ENCODE measurements at places on chromosomes 1 and 21.

- no peak for DNase-seq
These were observed 28.1 kb downstream of the RXRG start for GRCh38 chr1:165416876-165417275.

- no peak for DNase-seq
These were observed 34.9 kb downstream of the HMCN1 start for GRCh38 chr1:185769136-185769535.

DNA sequence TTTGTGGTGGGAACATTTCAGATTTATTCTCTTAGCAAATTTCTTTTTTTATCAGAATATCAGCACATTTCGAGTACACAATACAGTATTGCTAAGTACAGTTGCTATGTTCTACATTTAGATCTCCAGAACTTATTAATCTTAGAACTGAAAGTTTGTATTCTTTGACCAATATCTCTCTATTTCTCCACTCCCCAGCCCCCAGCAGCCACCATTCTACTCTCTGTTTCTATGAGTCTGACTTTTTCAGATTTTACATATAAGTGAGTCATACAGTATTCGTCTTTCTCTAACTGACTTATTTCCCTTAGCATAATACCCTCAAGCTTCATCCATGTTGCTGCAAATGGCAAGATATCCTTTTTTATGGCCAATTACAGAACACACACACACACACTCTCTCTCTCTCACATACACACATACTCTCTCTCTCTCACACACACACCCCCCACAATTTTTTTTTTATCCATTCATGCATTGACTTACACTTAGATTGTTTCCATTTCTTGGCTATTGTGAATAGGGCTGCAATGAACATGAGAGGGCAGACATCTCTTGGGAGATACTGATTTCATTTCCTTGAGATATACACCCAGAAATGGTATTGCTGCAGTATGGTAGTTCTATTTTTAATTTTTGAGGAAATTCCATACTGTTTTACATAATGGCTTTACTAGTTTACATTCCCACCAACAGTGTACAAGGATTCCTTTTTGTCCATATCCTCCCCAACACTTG, 15.7 kb downstream of the RPTN start:
- peak; percentile 43 for DNase-seq

DNA sequence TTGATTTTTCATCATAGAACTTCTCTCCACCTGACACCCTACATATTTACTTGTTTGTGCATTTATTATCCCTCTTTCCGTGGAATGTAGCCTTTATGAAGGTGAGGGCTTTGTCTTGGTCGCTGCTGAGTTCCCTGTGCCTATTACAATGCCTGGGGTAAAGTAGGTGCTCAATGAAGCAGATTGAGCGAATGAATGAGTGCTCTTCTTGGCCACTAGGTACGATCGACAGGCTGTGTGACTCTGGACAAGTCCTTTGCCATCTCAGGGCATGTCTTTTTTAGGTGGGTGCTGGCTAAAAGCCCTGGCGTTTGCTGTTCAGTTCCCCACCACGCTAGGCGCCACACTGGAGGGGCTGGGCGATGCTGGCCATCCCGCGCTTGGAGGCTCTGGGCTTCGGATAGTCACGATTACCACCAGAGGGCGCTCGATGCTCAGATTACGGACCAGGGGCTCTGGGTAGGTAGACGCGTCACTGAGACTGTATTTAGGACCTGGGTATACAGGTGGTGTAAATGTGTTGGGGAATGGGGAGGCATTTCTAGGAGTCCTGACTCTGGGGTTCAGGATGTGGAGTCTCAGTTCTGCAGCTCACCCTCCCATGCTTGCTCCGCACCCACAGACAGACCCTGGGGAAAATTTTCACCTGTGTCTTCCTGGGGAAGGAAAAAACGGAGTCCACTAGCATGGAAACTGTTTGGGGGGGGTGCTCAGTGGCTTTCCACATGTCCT, 71.0 kb upstream of the CSF3R start:
- peak; percentile 36 for DNase-seq

GRCh38 chr1:71097428-71097827, 16.6 kb upstream of the ZRANB2 start:
- no peak for DNase-seq

DNA sequence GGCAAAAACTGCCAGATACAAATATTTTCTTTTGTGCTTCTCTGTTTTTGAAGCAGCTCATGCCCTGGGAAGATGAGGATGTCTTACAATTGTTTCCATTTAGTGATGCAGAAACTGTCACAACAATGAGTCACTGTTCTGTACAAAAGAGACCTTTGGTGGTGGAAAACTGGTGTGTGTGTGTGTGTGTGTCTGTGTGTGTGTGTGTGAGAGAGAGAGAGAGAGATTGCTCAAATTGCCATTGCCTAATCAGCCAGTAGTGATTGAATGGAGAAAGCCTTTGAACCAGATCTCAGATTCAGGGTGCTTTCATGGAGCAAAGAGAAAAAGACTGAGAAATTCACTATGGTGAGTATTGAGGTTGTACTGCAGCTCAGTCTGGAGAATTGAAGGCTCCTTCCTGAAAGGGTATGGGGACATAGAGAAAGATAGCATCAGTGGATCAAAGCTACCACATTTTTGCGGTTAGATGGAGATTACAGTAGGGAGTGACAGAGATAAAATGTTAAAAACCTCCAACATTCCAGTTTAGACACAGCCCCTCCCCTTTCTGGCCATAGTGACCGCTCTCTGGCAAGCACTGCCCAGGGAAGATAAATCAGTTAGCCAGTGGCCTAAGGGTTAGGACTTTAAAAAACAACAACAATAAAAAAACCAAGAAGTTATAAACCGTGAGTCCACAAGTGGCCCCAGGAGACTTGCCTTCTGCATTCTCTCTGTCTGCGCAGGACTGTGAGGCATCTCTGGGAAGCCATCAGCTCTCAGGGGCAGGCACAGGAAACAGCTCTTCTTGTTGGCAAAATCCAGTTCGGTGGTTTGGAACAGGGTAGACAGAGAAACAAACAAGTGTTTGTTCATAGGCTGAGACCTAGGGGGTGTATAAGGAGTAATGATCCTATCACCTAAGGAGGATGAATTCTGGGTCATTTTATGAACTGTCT, 406.5 kb downstream of the DUSP10 start:
- no peak for DNase-seq

GRCh38 chr1:204940591-204940990, 69.9 kb downstream of the NFASC start:
- no peak for DNase-seq
